Esophagus muscularis mucosa (tissue), 4 donors: ENCODE measurements at places on chromosomes 5 and 9. TPM values are rescaled to one million over a fixed set of nuclear protein-coding genes. Genes with fewer than 3 reads are reported as not detected.

ANKRD18B gene
- not detected for total RNA-seq

DNM1 gene
- total RNA-seq, result 10.9 TPM

PPP2R2B gene
- 1.2 TPM for total RNA-seq

DNA sequence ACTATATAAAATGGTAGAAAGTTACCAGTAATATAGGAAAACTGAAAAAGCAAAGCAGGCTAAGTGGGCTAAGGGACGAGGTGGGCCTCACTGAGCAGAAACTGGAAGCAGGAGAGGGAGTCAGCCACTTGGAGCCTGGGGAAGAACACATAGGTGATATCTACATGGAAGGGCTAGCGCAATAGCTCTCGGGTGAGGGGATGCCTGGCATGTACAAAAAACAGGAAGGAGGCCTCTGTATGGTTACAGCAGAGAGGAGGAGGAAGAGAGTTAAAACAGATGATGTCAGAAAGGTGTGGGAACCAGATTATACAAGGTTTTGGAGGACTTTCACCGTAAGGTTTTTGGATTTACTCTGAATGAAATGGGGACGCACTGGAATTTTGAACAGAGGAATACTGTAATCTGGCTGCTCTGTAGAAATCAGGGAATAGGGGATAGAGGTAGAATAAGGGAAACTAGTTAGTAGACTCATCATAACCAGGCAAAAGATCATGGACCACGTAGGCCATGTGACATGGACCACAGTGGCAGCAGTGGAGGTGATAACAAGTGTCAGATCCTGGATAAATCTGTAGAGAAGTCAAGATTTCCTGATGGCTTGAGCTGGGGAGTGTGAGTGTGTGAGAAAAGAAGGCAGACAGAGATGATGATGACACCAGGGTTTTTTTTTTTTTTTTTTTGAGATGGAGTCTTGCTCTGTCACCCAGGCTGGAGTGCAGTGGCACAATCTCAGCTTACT, 52.5 kb downstream of the FNBP1 start:
- H3K36me3 ChIP-seq, result peaks cover 14% of the 10 kb centered on the region
- H3K4me3 ChIP-seq, result no peak overlapping the region
- H3K4me1 ChIP-seq, result peaks cover 3% of the 10 kb centered on the region
- H3K27ac ChIP-seq, result peak overlapping the region; percentile 81
- no peak for DNase-seq

GRCh38 chr5:89816038-89816437, 593.5 kb downstream of the CETN3 start:
- H3K27me3 ChIP-seq, result no peaks in the 10 kb centered on the region
- H3K27ac ChIP-seq, result no peak overlapping the region
- H3K4me3 ChIP-seq, result no peak overlapping the region
- H3K36me3 ChIP-seq, result no peaks in the 10 kb centered on the region
- H3K4me1 ChIP-seq, result no peaks in the 10 kb centered on the region
